Left hindlimb (tissue), 1 donor: ENCODE measurements at places on chromosomes 2 and 18.

DNA sequence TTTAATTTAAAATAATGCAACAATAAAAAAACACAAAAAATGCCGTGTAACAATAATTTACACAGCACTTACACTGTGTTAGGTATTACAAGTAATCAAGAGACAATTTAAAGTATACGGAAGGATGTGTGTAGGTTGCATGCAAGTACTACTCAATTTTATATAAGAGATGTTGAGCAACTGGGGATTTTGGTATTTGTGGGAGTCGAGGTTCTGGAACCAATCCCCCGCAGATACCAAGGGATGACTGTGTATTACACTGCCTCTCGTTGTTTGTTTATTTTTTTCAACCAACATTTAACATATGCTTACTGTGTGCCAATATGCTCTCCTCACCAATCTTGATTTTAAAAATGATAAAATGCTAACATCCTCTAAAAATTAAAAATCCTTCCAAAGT lies 24.8 kb downstream of the MAP3K2 start:
- DNase-seq: no peak

DNA sequence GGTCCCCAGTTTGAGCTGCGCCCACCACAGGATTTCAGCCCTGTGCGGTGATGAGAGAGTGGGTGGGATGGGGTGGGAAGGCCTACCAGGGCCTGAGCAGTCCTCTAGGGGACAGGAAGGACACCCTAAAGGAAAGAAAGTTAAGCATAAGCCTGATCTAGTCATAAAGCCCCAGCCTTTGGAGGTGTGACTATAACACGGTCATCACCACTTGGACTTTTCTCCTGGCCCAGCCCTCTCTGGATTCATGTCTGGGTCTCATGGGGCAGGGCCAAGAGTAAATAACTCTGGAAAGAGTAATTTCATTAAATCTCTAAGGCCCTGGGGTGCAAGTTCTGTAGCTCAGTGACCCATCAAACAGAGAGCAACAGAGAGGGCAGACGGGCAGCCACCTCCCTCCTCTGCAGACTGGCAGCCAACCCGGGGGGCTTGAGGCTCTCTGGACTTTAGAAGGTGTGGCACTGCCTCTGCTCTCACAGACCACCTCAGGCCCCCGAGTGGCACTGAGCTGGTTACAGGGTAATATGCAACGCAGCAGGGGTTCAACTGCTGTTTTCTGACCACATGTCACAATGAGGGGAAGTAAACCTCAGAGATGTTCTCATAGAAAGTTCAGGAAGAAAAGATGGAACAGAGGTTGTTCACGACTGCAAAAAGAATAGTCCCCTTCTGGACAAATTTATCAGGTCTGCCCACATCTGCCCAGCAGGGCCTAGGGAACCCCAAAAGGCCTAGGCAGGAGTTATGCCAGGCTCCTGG lies 41.5 kb downstream of the TGFA start:
- no peak for DNase-seq

DNA sequence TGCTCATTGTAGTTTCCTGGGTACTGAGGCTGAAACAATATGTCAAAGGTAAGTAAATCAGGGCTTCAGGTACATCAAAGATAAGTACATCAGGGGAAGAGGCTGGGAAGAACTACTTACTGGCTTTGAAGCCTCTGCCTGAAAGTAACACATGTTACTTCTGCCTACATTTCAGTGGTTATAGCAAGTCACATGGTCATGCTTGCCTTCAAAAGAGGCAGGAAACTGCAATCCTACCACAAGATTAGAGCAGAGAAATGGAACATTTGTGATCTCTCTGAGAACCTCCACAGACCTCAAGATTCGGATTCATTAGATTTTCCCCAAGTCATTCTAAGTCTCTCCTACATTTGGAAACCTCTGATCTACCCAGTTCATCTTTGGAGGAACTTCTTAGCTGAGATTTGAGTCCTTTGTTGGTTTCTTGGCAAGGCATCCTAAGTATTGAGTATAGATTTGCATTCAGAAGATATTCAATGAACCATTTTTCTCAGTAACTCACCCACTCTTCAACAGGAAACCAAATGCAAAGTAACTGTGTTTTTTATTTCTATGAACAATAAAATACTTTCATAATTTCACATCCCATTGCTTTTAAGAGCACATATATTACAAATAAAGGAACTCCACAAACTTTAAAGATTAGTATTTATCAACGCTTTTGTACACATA lies 48.5 kb upstream of the CCDC195 start:
- no peak for DNase-seq

DNA sequence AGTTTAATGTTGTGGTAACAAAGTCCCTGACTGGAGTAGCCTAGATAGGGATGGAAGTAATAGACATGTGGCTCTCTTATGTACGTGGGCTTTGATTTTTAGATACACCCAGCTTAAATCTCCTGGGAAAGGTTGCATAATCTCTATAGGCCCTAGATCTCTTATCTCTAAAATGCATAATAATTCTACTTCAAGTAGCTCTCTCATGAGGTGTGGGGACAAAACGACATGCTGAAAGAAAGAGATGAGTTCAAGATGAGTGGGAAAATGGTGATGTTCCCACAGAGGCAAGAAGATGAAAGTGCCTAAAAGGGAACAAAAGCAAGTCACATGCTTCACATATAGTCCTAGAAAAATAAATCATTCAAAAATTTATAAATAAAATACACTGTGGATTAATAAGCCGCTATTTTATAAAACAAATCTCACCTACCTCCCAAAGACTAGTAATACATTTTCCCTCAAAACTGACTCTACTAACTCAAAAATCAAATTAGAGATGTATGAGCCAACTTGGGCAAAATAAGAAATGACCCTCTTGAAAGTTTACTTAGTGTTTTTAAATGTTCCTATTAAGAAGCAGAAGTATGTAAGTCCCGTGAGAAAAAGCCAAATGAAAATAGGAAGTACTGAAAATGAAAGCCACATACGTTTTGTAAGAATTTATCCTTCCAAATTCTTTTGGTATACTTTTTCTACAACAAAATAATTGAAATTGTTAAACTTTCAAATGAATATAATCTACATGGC lies 148.2 kb upstream of the ITGA4 start:
- DNase-seq: no peak

DNA sequence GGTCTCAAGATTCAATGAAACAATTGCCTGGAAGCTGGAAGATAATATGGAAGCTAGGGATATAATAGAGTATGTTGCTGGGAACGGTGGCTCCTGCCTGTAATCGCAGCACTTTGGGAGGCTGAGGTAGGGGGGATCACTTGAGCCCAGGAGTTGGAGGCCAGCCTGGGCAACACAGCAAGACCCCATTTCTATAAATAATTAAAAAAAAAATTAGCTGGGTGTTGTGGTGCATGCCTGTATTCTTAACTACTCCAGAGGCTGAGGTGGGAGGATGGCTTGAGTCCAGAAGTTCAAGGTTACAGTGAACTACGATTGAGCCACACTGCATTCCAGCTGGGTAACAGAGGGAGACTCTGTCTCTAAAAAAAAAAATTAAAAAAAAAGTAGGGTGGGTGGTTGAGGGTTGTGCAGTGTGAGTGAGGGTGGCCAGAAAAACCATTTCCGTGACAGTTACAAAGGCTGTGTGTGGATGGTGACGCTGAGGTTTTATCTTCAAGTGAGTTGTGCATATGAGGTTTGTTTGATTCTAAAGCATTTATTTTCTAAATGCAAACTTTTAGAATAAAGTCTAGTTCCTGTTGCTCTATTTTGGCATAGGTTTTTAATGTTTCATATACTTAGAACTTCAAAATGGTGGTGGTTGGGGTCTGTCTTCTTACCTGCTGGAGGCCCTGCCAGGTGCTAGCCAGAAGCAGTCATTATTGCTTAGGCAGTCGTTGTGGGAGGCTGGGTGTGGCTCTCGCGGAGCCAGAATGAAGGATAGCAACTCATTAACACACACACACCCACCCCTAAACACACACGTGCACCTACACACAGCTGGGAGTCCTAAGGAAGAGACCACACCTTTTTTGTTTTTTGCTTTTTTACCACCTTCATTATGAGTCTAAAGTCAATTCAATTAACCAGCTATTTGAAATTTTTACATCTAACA lies 4.7 kb upstream of the IL1R2 start:
- no peak for DNase-seq

DNA sequence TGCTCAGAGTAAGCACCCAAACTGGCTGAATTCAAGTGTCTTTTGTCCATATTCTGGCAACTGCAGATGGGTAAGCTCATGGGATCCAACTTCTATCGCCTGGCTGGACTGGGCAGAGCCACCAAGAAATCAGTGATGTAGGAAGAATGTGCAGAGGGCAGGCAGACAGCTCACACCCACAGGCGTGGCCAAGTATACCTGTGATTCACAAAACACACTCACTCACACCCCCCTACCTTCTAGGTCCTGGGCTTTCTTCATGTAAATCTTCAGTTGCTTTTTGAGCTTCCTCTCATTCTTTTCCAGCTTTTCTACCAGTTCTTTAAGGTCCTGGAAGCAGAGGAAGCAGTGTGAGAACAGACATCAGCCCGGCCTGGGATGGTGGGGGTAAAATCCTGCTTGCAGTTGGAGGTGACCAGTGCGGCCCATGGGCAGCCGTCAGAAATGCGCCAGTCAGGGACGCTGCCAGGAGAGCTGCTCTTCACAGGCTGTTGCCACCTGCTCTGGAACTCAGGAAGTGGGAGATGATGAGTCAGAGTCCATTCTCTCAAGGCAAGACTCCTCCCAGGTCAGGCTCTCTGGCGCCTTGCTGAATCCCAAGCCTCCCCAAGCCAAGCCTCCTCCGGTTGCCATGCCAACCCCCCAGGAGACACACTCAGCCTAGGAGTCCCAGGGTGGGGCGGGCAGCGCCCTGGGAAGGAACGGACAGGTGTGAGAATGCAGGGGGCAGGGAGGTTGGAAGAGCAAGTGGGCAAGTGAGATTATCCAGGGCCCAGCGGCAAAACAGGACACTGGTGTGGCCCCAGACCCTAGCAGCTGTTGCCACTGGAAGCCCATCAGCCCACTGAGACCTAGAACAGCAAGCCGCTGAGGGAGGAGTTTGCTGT lies 36.2 kb upstream of the ACAA2 start:
- no peak for DNase-seq

GRCh38 chr2:11889101-11889850 lies 142.8 kb downstream of the LPIN1 start:
- no peak for DNase-seq

- no peak for DNase-seq
Observed at GRCh38 chr18:62614494-62614893, 91.7 kb downstream of the ZCCHC2 start.

GRCh38 chr2:40652155-40652554 lies 200.3 kb upstream of the SLC8A1 start:
- no peak for DNase-seq

DNA sequence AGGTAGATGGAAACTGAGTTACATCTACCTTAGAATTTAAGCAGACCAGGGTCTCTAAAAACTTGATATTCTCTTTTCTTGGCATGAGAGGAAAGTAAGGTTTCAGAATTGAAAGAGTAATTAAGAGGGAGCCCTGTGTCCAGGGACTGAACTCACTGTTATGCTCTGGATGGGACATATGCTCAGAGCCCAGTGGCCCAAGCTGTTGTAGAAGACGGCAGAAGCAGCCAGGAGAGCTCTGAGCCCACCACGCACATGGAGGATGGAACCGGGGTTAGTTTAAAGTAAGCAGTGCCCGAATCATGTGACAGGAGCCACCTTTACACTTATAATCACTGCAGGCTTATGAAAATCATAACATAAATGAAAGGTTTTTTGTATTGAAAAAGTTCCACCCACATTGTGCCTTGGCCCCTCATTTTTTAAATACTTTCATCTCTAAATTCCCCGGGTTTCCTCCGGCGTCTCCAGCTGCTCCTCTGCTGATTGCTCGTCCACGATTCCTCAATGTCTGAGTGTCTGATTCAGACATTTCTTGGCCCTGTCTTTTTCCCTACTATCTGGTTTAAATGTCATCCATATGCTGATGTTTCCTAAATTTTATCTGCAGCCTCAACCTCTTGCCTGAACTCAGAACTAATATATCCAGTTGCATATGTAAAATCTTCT lies 36.1 kb upstream of the SPTBN1 start:
- DNase-seq: no peak

DNA sequence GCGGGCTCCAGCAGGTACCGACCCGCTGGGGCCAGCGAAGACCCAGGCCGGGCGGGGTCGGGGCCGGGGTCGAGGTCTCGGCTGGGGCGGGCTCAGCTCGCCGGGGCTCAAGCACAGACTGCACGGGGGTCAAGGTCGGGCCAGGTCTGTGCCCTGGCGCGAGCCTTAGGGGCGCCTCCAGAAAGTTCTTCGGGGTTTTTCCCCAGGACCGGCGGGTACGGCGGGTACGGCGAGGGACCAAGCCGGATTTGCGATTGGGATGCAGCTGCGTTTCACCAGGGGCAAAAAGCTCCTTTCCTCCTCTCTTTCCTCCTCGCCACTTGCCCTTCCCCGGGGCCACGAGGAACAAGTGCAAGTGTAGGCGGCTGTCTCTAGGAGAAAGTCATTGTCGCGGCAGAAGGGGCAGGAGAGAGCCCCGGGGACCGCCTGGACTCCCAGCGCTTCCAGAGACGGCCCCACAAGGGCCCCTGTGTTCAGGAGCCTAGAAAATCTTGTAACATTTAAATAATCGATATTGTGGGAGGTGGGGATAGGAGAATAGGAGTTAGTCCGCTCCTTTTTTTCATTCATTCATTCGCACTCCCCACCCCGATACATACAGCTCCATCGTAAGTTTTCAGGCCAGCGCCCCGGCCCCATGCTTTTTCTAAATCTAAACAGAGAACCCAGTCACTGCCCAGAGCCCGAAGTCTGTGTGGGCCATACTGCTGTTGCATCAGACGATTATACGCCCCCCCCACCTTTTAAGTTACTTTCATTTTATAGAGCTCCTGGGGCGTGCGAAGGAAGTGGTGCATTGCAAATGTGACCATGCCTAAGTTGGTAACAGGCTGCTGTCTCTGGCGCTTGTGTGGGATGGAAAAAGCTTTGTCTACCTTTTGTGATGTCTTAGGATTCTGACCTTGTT lies 679 bp downstream of the PMAIP1 start:
- no peak for DNase-seq

DNA sequence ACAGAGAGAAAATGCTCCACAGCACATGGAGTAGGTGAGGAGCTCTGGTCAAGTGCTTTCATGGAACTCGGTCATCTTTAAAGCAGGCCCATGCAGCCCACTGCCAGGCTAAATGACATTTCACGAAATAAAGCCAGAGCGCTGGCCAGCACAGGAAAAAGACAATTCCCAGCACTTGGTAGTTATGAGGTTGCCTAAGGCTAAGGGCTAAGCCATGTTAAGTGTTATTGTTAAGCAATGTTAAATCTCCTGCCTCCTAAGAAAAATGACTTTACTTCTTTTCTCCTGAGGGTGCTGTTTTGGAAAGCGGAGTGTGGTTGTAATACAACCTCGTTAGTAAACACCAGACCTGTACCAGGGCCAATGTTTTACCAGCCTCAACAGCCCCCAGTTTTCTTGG lies 125.9 kb upstream of the NRP2 start:
- DNase-seq: no peak

DNA sequence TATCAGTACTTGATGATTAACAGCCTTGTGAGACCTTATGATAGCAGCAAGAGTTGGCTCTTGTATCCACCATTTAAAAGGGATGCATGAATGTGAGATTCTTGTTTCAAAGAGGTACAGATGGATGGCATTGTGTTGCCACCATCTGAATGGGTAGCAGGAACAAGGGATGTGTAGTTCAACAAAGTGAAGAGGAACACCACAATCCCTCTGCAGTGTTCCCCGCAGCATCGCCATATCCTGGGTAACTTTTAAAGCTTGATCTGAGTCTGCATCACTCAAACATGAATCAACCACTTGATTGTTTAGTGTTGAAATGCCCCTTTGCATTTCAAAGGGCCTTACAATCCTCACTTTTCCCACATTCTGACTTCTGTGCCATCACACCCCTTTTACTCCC lies 106.7 kb downstream of the SS18 start:
- DNase-seq: no peak

- DNase-seq: no peak
Observed at GRCh38 chr2:240033330-240033678, 3.1 kb upstream of the OR6B2 start.

- peak; percentile 12 for DNase-seq
Observed at GRCh38 chr18:79888016-79888415, 63.4 kb downstream of the SLC66A2 start.
